Activated CD4-positive, alpha-beta T cell treated with anti-CD3 and anti-CD28 coated beads, Interleukin-2, amount 10 ng/mL, durations not matched to agents 7 days and 5 days (primary cell): ENCODE measurements at places on chromosomes 3 and 15. TPM values are rescaled to one million over a fixed set of nuclear protein-coding genes. Genes with fewer than 3 reads are reported as not detected.

GRCh38 chr3:100169201-100169920 is 55.1 kb upstream of the FILIP1L start:
- DNase-seq = no peak

- DNase-seq = no peak
Measured at GRCh38 chr15:39429898-39430357, 151.0 kb upstream of the THBS1 start.

SLC9C1 gene
- not detected for total RNA-seq

TMED3 gene
- total RNA-seq = 33.7 TPM

- DNase-seq = no peak
Measured at GRCh38 chr15:73366766-73367623, 1.8 kb downstream of the HCN4 start.
